ENCODE measurements at places on chromosomes 4 and X.
A peak's percentile ranks its signal among the peaks of the same experiment; 100 is the strongest.

DNA sequence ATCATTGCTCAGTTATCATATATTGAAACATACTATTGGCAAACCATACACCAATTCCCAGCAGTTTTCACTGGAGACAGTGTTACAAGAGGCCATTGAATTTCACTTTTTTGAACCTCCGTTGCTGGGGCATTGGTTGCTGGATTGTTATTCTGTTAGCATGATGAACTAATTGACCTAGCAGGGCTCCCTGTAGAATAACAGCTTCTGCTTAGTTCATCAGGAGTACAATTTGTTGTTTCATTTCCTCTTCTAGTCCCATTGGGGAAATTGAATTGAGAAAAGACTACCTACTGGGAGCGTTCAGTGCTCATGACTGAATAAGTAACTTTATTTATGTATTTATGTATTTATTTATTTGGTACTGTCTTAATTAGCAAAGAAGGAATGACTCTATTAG is 151.6 kb downstream of the SLIT2 start:
- no peak for DNase-seq

GRCh38 chrX:46635186-46635585 is 61.6 kb downstream of the CHST7 start:
- DNase-seq = no peak

DNA sequence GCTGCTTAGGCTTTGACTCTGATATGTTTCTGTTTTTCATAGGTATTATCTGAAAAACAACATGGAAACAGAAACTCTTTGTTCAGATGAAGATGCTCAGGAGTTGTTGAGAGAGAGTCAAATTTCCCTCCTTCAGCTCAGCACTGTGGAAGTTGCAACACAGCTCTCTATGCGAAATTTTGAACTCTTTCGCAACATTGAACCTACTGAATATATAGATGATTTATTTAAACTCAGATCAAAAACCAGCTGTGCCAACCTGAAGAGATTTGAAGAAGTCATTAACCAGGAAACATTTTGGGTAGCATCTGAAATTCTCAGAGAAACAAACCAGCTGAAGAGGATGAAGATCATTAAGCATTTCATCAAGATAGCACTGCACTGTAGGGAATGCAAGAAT is 238.6 kb downstream of the RAPGEF2 start:
- no peak for DNase-seq

- DNase-seq = no peak
These were observed 645.4 kb upstream of the TENM3 start for GRCh38 chr4:181597766-181598165.

DNA sequence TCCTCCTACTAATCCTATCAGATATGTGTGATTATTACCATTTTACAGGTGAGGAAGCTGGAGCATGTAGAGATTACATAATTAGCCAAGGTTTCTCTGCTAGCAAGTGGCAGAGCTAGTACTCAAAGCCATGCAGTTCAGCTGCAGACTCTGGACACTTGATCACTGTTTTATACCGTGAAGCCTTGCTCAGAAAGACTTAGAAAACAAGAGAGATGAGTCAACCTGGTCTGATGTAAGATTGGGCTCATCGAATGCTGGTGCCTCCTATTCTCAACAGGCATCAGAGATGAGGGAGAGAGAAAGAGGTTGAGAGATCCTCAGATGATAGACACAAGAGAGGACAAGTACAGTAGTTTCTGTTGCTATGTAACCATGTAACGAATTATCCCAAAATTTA is 19.0 kb upstream of the PDE5A start:
- no peak for DNase-seq

DNA sequence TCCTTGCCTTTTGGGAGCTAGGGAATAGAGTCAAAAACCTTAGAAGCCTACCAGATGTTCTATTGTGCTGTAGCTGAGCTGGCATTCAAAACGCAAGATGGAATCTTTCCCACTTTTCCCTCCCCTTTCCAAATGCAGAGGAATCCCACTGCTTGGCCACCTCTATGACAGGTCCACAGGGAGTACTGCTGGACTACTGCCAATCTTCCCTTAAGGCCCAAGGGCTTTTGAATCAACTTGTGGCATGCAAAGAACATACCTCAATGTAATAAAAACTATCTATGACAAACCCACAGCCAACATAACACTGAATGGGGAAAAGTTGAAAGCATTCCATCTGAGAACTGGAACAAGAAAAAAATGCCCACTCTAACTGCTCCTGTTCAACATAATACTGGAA is 139.2 kb upstream of the AGTR2 start:
- DNase-seq = no peak

DNA sequence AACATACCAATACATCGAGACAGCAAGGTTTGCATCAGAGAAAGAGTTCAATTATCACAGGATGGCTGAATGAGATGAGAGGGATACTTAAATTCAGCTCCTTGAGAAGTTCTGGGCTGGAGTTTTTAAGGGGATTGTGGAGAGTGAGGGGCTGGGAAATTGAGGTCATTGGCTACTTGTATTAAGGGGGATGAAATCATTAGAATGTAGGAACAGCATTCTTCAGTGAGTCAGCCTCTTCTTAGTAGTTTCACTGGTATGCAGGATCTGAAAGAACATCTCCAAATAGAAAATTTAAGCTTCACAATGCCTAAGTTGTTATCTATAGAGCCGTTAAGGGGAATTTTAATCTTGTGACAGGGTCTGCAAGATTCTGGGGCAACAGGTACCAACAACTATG is 211.6 kb upstream of the TAPT1 start:
- DNase-seq = no peak

GRCh38 chr4:175947117-175947722 is 118.4 kb upstream of the WDR17 start:
- no peak for DNase-seq

- DNase-seq = no peak
These were observed 102.9 kb downstream of the SYTL5 start for GRCh38 chrX:38109042-38109898.

- DNase-seq = no peak
These were observed 23.2 kb upstream of the PIGA start for GRCh38 chrX:15358533-15358932.

DNA sequence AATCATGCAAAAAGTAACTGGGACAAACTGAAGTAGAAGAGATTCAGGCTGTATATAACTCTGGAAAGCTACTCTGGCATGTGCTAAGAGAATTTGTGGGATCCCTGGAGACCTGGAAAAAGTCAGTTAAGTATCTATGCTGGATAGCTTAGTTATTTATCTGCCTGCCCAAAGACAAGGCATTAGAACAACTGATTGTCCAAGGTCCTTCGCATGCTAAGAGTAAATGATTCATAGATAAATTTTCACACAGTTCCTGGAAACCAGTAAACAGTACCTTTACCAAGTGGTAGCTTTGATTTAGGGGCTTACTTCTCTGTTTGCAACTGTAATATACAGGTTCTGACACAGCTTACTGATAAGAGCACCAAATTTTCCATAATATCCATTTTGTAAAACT is 104.8 kb downstream of the ATP11C start:
- no peak for DNase-seq

- DNase-seq = no peak
These were observed 412.9 kb upstream of the FMR1 start for GRCh38 chrX:147498796-147499195.

GRCh38 chrX:80747832-80748231 is 61.8 kb downstream of the BRWD3 start:
- DNase-seq = no peak

DNA sequence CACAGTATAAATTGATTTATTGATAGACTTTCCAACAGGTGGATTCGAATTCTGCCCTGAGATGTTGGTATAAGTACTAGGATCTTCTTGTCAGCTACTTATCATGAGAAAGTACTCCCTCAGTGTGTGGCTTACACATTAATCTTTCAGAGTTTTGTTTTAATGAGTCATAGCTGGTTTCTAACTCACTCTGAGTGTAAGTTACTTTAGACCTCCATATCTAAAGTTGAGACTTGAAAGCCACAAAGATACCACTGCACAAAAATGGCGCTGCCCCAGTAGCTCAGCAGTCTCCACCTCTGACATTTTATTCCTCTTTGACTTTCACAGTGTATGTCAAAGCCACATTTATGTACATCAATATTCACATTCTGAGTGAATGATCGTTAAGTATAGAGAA is 318.5 kb downstream of the ARAP2 start:
- no peak for DNase-seq

DNA sequence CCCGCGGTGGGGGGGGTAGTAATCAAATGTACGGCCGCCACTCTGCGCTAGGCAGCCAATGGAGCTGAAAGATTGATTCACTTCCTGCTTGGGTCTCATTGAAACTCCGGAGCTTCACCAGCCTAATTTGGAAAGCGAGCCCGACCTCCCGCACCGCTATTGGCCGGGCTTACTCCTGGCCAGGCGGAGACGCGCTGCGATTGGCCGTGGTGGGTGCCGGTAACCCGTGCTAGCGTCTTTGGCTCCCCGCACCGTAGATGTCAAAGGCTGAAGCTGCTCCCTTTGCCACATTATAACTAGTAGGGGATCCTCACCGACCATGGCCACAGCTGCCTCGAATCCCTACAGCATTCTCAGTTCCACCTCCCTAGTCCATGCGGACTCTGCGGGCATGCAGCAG is at the start of gene POU3F4:
Gene POU3F4 (plus strand): TSS at position 285 of the 400 bp plus-strand sequence. CDS start 35 bp downstream, at position 320.
- no peak for DNase-seq

DNA sequence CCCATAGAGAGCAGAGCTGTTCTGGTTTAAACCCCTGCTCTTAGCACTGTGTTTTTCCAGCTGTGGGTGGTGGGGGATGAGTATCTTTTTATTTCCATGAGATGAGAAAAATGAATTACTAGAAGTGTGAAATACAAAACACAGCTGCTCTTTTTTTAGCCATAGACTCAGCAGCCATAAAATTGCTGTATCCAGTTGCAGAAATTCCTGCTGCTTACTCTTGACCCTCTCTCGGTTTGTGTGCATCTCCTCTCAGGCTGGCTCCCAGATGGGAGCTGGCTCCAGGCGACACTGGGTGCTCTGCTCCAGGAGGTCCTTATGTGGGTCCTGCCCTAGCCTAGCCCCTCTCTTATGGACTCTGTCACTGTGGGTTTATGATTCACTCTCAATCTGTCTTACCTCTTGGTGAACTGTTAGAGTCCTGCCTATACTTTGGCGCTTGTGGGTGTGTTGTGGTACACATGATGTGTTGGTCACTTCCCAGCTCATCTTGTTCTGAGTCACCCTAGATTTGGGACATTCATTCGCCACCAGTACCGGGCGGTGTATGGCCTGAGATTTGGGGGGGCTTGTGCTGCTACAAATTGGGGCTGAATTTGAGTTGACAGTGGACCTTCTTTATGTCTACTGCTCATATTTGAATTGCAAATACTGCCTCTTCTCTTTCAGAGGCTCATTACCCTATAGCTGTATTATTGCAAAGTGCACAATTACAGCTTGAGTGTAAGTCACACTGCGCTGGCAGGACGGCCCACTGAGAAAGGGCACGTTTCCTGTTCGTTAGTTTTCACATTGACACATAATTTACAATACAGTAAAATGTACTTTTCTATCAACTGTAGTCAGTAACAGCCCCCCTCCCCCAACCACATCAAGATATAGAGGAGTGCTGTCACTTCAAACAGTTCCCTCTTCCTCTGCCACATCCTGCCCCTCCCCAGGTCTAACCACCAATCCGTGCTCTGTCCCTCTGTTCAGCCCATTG is 46.9 kb upstream of the MSANTD1 start:
- DNase-seq = peak; percentile 73

- DNase-seq = no peak
These were observed 643.7 kb downstream of the BCOR start for GRCh38 chrX:39453889-39454621.

DNA sequence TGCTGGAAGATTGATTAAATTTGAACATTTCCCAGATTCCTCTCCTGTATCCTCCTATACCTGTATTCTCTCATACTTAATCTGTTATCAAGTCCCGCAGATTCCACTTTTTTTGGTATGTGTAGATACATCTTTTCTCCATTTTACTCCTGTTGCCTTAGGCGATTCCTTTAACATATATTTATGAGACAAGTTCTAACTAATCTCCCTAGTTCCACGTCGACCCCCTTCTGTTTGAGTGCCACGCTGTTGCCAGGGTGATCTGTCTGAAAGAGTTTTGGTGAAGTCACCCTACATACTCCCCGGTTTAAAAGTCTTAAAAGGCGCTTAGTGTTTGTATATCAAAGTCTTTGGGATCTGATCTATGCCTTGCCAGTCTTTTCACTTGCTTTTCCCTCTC is 2.4 kb downstream of the HNRNPH2 start:
- no peak for DNase-seq

DNA sequence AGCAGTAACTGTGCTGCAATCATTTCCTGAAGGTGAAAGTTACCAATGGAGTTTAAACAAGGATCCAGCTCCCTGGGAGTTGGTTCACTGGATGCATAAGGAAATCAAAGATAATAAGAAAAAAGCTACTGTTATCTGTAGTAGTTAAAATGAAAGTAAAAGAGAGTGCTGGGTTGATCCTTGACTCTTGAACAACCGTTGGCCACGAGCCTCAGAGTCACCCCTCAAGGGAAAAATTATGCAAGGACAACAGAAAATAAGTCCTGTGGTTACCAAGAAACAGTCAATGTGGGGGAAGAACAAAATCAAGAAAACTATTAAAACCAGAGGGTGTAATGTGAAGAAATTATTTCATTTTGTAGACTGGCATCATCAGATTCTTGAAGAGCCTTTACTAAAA is 49.7 kb upstream of the DDIT4L start:
- DNase-seq = no peak

- DNase-seq = no peak
These were observed 4.3 kb upstream of the SLC26A1 start for GRCh38 chr4:997375-998071.

- no peak for DNase-seq
These were observed 207.5 kb downstream of the REPS2 start for GRCh38 chrX:17154001-17154400.

GRCh38 chrX:7908821-7909220 is 18.4 kb downstream of the PNPLA4 start:
- no peak for DNase-seq

GRCh38 chrX:124232523-124233201 is 99.8 kb upstream of the TEX13D start:
- DNase-seq = no peak

DNA sequence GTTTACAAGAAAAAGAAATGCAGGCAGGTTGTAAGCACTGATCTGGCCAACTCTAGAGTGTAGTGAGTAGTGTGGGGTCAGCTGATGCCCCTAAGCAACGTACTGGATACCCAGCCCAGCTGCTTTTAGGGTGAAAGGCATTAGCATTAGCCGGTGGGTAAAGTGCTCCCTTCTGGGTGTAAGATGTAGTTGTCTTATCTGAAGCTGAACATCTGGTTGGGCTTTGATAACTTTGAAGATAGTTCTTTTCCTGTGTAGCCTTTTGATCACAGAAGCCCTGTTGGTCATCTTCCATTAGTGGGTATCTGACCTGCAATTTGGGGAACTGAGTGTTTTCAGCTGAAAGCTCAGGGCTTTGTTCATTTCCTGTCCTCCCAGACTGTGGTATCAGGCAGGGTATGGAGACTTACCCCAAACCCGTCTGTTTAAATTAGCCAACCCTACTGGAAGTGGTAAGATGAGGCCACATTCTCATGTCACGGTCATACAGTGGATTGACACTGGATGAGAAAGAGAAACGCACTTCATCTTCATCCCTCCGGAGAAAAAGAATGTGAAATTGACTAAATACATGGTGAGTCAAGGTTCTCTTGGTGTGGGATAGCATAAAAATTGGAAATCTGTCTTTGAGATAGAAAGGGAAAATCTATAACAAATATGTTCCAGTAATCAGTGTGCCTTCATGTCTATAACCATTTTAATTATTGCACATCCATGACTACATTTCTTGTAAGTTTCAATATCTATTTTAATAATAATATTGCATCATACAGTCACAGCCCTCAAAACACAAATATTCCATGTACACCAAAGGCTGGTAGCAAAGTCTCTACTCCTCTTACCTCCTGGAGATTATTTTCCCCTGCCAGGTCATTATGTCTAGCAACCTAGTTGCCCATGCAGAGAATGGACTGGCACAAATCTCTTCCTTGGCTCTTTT is 8.7 kb downstream of the RHOH start:
- DNase-seq = no peak

- DNase-seq = no peak
These were observed 28.7 kb downstream of the PDLIM5 start for GRCh38 chr4:94480362-94480951.

Measured in cardiac septum (tissue), 1 donor.